ENCODE measurements at places on chromosomes 16 and 17. TPM values are rescaled to one million over a fixed set of nuclear protein-coding genes. Genes with fewer than 3 reads are reported as not detected.

GRCh38 chr16:7990626-7991260 is 599.6 kb downstream of the TMEM114 start:
- DNase-seq, result peak; percentile 2

DNA sequence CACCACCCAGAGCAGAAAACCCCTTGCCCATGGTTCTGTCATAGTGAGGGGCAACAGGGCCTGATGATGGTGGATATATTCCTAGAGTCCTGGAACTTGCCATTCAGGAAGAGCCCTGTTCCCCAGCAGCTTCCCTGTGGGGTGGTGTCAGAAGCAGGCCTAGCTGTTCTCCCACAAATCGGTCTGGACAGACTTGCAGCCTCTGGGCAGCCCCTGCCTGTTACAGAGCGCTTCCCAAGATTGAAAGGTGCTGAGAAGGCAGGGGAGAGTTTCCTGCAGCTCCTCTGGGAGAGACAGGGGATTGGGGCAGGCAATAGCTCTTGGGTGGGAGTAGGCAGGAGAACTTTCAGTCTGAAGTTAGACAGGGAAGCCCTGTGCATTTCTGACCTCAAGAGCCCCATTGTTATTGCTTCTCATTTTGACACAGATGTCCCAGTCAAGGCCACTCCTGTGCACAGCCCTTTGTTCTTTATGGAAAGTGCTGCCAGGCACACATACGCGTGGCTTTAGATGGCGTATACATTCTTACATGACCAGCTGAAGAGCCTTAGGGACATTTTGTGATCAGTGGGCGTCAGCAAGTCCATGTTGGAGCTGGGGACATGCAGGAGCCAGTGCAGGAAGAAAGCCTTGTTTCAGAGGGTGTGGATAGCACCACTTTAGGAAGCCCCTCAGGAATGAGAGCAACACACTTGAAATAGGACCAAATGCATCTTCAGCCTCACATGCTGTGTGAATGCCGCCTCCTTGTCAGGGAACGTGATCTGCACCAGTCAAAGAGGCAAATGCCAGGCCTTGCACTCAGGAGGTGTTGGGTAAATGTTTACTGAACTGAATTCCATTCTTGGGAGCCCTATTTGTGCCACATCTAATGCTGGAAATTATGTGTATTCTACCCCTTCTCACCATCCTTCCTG is 67.5 kb downstream of the GNAO1 start:
- DNase-seq, result no peak

- no peak for DNase-seq
Measured at GRCh38 chr16:67805718-67806427, 487 bp downstream of the RANBP10 start.

Gene CA5A
- 0.26 TPM for total RNA-seq

DNA sequence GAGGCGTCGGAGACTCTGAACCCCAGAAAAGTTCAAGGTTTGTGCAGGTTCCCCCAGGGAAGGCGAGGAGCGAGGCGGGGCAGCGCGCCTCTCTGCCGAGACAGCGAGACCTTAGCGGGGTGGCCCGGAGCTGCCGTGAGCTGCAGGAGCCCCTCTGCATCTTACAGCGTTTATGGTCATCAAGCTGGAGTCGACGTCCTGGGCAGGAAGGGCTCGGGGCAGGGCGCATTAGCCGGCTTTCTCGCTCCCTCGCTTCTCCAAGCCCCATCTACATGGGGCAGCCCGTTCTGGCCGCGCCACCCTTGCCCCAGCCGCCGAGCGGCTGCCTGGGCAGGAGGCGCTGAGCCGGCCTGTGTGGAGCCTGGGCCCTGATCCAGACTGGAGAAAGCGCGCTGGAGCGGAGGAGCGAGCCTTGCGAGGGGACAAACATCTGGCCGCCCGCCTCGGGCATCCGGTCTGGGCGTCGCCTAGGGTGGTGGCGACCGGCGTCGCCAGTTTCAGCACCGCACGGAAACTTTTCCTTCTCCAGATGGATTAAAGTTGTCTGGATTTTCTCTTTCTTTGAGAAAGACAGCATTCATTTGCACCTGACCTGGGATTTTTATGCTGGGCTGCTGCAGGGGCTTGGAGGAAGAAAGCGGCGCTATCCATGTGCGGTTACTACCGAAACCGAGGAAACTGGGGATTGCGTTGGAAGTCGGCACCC is 750 bp downstream of the TMEM132E start:
- DNase-seq, result no peak

Gene DHRS13
- 17.5 TPM for total RNA-seq

DNA sequence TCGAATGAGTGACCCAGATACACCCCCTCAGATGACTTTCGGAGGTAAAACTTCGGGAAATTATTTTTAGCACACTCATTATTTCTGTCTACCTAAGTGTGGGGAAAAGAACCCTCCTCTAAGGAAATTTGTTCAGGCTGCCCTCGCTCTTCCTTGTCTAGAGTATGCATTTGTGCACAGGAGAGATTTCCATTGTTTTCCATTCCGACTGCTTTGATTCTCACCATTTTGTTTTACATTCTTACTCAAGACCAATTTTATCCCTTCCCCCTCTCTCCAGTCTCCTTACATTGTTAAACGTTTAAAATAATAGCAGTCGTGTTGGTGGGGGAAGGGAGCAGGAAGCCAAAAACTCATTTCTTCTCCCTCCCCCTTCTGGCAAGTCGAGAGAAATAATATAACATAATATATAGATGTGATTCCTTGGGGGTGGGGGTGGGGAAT is 1.5 kb upstream of the CHD3 start:
- no peak for DNase-seq

- no peak for DNase-seq
Measured at GRCh38 chr17:30278032-30278431, 13.7 kb downstream of the BLMH start.

Gene CCL16
- total RNA-seq, result not detected

- no peak for DNase-seq
Measured at GRCh38 chr16:11526655-11527350, 59.9 kb downstream of the LITAF start.

DNA sequence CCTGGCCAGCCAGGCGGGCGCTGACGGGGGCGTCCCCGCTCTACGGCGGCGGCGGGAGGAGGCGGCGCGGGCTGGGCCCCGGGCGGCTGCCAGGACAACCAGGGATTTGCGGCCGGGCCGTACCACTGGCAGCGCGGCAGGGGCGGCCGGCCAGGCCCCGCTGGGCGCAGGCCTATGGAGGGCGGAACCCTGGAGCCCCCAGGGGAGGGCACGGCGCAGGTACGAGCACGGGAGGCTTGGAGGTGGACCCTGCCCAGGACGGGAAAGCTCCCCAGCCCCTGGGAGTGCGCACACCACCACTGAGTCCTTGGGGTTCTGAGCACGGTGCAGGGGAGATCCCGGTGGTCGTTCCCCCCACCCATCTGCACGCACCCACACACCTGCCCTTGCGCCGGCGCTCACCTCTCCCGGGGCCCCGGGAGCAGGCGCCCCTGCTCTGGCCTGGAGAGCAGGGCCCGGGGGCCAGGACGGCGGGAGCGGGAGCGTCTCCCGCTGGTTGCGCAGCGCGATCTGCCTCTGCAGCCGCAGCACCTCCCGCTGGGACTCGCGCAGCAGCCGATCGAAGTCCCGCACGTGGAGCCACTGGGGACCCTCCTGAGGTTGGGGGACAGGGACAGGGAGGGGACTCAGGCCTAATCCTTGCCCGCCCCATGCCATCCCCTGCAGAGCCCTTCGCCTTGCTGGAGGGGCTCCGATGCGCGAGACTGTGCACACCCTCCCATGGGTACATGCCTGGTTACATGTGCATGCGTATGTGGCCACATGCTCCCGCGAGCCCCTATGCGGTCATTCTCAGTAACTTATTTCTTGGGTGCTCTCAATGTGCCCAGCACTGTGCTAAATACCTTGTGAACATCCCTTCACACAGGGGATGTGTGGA is 3.9 kb downstream of the TSPOAP1 start:
- peak; percentile 37 for DNase-seq

- no peak for DNase-seq
Measured at GRCh38 chr16:624526-625070, 6.2 kb upstream of the WFIKKN1 start.

Gene SLC38A8
- not detected for total RNA-seq

Gene TBX2
- total RNA-seq, result 0.44 TPM

Gene DCTPP1
- total RNA-seq, result 80.4 TPM

- DNase-seq, result no peak
Measured at GRCh38 chr16:4691666-4692412, 1.5 kb upstream of the NUDT16L1 start.

DNA sequence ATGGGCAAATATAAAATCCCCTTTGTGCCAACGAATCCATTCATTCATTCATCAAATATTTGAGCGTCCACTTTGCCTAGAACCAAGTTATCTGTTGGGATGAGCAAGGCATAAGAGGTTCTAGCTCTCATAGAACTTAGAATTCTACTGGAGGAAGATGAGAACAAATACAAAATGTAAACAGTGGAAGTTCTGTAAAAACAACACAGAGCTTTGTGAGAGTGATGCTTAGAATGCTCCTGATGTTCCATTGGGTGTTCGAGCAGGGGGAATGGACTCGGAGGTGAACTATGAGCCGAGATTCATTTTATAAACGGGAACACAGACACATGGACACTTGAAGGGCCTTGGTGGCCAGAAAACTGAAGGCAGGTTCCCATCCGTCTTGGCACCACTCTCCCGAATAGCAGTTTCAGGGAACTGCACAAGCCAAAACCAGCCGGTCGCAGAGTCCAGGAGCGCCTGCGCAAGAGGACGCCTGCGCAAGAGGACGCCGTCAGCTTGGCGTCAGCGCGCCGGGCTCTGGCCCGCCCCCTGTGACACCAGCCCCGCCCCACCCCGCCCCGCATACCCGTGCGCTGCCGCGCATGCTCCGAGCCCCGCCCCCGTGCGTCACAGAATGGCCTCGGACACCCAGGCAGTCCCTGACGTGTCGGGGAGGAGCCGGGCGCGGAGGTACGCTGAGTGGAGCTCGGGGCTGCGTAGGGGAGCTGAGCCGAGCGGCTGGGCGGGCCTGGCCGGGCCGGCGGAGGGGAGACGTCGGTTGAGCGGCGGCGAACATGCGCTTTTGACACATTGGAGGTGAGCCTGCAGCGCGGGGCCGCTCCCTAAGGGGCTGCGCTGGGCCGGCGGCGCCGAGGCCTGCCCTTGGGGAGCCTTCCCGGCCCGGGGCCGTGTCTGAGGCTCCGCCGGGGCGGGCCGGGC is at the start of gene NDEL1:
NDEL1 (plus strand) TSS at position 640 of the 924 bp plus-strand sequence. CDS start 8,388 bp downstream, outside the sequence.
- peak; percentile 86 for DNase-seq

DNA sequence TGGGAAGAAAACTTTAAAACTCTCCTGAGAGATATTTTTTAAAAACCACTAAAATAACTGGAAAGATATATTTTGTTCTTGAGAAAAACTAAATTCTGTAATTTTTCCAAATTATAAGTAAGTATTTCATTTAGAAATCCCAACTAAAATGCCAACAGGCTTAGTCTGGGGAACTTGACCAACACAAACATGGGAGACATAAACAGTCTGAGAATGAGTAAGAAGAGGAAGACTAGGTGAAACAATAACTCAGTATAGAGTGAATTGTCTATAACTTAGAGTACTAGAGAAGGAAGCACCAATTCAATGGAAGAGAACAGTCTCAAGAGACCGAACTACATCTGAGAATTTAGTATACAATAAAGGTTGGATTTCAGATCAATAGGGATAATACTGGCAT is 2.9 kb downstream of the CMTM1 start:
- DNase-seq, result no peak

- no peak for DNase-seq
Measured at GRCh38 chr17:15740570-15741120, 8.6 kb downstream of the TBC1D26 start.

- no peak for DNase-seq
Measured at GRCh38 chr17:82841921-82842596, 2.2 kb upstream of the ZNF750 start.

Measured in PC-9 (cell line).